ENCODE measurements at places on chromosomes 12 and 14.

DNA sequence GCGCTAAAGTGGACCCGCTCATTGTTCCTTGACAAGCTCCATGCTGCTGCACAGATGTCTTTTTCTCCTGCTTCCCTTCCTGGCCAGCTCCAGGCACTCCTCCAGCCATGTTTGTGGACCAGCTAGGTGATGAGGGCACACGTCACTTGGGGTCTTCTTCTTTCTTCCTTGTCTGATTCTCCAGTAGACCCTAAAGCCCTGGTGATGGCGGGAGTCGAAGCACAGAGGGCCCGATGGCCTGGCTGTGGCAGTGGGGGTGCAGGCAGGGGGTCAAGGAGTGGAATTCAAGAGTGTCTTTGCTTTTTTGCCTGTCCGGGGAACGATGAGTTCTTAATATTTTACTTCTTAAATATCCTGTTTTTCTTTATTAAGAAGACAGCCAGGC is 23.0 kb upstream of the AMN start:
- no peak for DNase-seq

GRCh38 chr12:4269279-4269991 is 4.1 kb upstream of the CCND2 start:
- DNase-seq: peak; percentile 73

GRCh38 chr14:24095271-24096068 is 1.4 kb downstream of the PCK2 start:
- DNase-seq: peak; percentile 89

GRCh38 chr14:75803765-75804164 is 142.7 kb downstream of the TTLL5 start:
- DNase-seq: no peak

GRCh38 chr12:26340649-26341048 is 145.3 kb downstream of the SSPN start:
- no peak for DNase-seq

- DNase-seq: no peak
Observed at GRCh38 chr14:61889914-61890351, 127.7 kb downstream of the SNAPC1 start.

GRCh38 chr12:33222357-33222756 is 217.3 kb downstream of the SYT10 start:
- DNase-seq: no peak

GRCh38 chr12:9084417-9084816 is 31.3 kb downstream of the A2M start:
- DNase-seq: no peak

Measured in right lobe of liver (tissue), 6 donors.